NCI-H187 (cell line): ENCODE measurements at places on chromosomes 1 and 21.
A peak's percentile ranks its signal among the peaks of the same experiment; 100 is the strongest.

- DNase-seq = no peak
These were observed 165.8 kb downstream of the LYPLAL1 start for GRCh38 chr1:219339466-219339865.

- no peak for DNase-seq
These were observed 12.3 kb upstream of the PADI1 start for GRCh38 chr1:17192394-17193221.

- DNase-seq = no peak
These were observed 428.2 kb downstream of the MRPL39 start for GRCh38 chr21:25179116-25179515.

- DNase-seq = no peak
These were observed 384.3 kb downstream of the NTNG1 start for GRCh38 chr1:107525145-107525544.

- peak; percentile 45 for DNase-seq
These were observed 15.7 kb upstream of the RCAN1 start for GRCh38 chr21:34630536-34631143.

GRCh38 chr1:17970757-17971156, 136.8 kb upstream of the IGSF21 start:
- no peak for DNase-seq

DNA sequence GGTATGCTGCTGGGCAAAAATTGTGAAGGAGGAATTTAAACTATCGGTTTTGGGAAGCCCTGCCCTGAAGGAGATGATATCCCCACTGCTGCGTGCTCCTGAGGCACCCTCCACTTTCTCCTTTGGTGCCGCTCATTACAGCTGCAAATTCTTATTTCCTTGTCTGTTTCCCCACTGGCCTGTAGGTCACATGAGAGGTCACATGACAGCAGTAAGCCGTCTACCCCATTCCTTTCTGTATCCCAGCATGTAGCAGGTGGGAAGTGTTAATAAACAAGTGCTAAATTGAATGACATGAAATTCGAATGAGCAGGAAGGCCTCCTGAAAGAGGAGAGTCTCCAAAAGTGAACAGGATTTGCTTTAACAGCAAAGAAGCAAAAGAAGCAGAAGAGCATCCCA, 58.7 kb downstream of the GRIK3 start:
- DNase-seq = no peak

- no peak for DNase-seq
These were observed 62.8 kb downstream of the SLC66A1 start for GRCh38 chr1:19374926-19375325.

GRCh38 chr1:202101184-202101583, 21.5 kb upstream of the GPR37L1 start:
- no peak for DNase-seq

DNA sequence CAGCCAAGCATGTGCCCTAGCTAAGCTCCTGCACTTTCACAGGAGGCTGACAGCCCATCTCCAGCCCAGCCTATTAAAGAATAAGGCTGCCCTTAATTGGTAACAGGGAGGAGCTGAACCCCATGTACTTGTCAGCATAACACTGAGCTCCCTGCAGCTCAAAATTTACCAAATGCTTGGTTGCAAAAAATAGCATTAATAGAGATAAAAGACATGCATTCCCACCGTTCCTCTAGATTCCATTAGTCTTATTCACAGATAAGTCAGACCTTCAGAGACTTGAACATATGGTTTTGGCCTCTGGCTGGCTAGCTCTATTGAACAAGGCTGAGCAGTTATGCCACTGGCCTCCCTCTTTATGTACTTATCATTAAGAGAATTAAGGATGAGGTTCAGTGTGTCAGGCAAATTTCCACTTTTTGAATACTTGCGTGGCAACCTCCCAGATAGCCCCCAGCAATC, 29.2 kb downstream of the OLFML3 start:
- DNase-seq = no peak

DNA sequence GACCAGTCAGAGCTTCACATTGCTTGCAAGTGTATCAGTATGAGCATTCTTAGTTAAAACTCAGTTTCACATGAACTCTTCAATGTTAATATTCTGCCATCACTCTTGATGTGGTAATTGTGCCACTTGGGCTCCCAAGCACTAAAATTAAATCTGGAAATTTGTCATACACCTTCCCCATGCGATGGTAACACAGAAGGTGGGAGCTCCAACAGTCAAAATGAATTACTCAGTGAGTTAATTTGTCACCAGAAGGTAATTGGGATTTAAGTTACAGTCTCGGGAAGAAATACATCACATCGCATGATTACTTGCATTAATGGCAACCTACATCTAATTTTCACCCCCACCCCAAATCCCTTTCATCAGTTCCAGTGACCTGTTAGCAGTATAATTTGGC, 376.5 kb upstream of the DAB1 start:
- DNase-seq = no peak
